Ascending aorta (tissue), 2 donors: ENCODE measurements at places on chromosomes 5 and 9. TPM values are rescaled to one million over a fixed set of nuclear protein-coding genes. Genes with fewer than 3 reads are reported as not detected.

OLFM1 gene
- total RNA-seq, result 102 TPM

PGM5 gene
- 70.9 TPM for total RNA-seq

EXOC3 gene
- total RNA-seq, result 56.7 TPM

FBP1 gene
- 4.8 TPM for total RNA-seq

PCA3 gene
- total RNA-seq, result not detected

ARHGAP26 gene
- 34.9 TPM for total RNA-seq

CTSV gene
- total RNA-seq, result not detected

GALNT12 gene
- total RNA-seq, result 0.53 TPM

LURAP1L gene
- total RNA-seq, result 1.6 TPM

FCN1 gene
- not detected for total RNA-seq

NOL6 gene
- 28.6 TPM for total RNA-seq

HTR4 gene
- 0.21 TPM for total RNA-seq

PCDHB12 gene
- total RNA-seq, result 19.7 TPM

MAP1B gene
- 1,059 TPM for total RNA-seq
